ENCODE measurements at places on chromosomes 7 and 10. TPM values are rescaled to one million over a fixed set of nuclear protein-coding genes. Genes with fewer than 3 reads are reported as not detected.
A peak's percentile ranks its signal among the peaks of the same experiment; 100 is the strongest.

- DNase-seq = peak; percentile 54
These were observed 210.7 kb upstream of the GNAI1 start for GRCh38 chr7:79923953-79924352.

DNA sequence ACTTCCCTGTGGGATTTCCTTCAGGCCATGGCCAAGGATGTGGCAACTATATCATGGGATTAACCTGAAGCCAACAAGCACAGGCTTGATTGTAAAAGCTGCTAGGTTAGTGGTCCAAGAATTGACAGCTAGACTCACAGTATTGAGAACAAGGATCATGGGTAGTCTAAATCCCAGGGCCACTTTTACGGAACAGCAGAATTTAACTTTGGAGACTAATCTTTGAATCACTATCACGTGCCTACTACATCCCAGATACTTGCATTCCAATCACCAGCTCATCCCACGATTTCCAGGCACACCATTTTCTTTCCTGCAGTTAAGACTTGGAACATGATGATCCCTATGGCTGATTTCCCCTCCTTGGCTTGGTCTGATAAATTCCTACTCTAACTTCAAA is 65.6 kb upstream of the ADO start:
- DNase-seq = peak; percentile 93

DNA sequence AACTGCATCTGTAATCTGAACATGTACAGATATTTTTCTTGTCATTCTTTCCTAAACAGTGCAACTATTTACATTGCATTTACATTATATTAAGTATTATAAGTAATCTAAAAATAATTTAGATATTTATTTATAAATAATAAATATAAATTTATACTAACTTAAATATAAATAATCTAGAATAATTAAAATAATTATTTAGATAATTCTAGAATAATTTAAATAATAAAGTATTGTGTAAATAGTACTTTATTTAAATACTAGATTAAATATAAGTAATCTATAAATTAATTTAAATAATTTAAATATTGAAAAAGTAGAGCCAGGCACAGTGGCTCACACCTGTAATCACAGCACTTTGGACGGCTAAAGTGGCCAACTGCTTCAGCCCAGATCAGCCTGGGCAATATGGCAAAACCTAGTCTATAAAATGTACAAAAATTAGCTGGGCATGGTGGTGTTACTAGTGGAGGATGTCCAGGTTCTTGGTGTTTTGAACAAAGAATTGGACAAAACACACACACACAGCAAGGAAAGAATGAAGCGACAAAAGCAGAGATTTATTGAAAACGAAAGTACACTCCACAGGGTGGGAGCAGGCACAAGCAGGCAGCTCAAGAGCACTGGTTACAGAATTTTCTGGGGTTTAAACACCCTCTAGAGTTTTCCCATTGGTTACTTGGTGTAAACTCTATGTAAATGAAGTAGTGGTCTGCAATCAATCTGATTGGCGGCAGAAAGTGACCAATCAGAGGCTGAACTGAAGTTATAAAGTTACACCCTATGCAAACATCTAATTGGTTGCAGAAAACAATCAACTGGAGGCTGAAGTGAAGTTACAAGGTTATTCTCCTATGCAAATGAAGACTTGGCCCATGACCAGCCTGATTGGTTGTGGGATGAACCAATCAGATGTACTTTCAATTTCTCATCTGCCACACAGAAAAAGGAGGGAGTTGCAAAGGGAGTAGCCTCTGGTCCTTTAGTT is 100.2 kb upstream of the SP4 start:
- DNase-seq = no peak

TMEM229A gene
- total RNA-seq = not detected

GRCh38 chr7:74401137-74401859 is 52.4 kb upstream of the GTF2IRD1 start:
- DNase-seq = peak; percentile 78

GRCh38 chr7:106552645-106553445 is 108.1 kb downstream of the CCDC71L start:
- no peak for DNase-seq

DNA sequence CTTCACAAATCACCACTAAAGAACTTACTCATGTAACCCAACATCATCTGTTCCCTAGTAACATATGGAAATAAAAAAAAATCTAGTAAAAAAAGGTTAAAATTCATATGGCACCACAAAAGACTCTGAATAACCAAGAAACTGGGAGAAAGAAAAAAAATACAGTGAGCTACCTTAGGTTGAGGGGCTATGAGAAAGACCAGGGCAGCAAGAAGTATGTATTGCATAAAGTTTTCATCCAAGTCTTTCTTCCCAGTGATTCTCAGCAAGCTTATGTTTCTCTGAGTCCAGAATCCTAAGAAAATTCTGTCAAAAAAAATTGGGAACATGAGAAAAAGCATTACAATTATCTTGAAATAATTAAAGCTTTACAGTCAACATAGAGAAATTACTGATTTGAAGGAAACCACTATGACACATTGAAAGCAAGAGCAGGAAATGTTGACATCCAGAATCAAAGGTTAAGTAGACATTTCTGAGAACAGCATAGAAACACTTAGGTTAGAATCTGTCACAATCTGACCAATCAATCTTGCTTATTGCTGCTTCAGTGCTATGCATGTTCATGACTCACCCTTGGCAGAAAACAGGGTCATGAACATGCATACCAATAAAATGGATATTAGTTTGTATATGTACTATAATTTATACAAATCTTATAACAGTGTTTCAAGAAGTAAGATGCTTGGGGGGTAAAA is 494.0 kb upstream of the POT1 start:
- peak; percentile 72 for DNase-seq

DNA sequence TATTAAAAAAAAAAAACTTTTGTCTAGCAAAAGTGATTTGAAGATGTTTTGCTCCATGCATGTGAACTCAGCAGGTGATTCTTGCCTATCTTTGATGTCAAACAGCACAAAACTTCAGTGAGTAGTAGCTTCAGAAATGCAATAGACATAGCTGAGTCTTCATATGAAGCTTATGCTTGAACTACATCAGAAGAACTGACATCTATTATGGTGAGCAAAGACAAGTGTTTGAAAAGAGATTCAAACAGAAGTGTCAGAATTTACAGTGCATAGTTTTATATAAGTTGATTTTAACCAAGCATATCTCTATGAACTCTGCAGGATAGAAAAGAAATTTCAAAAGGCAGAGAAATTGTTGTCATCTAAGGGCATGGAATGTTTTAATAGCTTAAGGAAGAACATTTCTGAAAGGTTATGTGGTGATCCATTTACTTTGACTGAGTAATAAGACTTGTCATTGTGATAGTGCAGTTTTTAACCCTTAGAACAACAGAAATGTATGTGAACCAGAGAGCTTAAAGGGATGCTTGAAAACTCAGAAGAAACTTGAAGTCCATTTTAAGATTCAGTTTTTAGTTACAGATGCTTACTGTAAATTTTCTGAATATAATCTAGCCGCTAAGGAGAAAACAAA is 351.4 kb downstream of the MDFIC start:
- DNase-seq = no peak

DNA sequence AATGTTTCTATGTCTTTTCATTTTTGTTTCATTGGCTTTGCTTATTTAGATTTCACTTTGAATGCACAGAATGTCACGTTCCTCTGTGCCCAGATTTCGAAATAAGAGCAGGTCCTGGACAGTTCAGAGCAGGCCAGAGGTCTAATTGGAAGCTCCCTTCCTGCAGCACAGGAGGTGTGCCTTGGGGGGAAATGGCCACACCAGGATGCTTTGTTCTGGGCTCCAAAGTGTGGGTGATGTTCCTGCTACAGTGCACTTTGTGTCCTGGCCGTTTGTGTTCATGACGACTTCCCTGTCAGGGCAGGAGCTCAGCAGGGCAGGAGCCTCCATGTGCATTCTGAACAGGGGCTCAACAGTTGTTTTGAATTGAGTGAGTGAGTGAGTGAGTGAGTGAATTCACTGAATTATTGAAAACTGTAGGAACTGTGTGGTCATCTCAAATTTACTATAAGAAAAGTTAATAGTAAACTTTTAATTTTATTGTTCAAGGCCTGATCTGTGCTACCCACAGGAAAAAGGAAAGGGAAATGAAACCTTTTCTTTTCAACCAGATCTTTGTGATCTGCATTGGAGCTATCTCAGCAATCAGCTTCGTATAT is 109.5 kb upstream of the GJD4 start:
- DNase-seq = no peak

ODAD2 gene
- 3.4 TPM for total RNA-seq

- peak; percentile 56 for DNase-seq
These were observed 305.3 kb upstream of the NFE2L3 start for GRCh38 chr7:25846722-25847121.

AMPH gene
- total RNA-seq = not detected

DNA sequence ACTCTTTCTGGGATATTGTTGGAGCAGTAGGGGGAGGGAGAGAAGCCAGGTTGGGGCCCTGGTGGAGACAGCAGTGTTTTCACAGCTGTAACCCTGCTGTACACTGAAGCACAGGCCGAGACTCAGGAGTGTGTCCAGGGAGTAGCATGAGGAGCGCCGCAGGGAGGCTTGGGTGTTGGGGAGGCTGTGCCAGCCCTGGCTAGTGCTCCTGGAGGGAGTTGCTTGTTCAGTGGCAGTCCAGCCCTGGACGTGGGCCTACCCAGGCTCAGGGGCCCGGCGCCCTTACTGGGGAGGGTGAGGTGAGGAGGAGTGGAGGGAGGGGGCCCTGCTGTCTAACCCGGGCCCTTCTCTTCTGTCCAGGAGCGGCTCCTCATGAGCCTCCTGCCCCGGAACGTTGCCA is 35.9 kb downstream of the ADCY1 start:
- DNase-seq = no peak

DNA sequence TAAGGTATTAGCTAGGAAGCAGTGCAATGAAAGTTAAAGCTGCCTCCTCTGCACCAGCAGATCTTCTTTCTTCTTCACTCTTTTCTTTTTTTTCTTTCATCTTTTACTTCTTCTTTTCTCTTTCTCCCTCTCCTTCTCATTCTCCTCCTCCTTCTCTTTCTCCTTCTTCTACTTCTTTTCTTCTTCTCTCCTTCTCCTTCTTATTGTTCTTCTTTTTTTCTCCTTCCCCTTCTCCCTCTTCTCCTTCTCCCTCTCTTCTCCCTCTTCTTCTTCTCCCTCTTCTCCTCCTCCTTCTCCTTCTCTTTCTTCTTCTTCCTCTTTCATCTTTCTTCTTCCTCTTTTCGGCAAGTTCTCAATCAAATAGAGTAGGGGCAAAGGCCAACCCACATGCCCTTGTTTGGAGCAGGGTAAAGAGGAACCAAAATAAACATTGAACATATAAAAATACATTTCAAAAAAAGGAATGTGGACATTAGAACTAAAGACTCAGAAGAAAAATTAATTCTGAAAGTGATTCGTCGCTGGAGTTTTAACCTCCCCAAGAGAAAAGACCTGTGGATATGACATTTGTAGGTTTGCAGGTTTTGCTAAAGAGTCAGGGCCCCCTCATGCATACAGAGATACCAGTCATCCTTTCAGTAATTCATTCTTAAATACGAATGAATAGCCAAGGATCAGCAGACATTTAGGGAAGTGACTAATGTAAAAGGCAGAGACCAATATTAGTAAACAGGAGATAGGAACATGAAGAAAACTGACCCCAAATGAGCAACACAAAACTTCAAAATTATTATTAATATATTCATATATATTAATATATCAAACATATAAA is 93.0 kb upstream of the RSU1 start:
- DNase-seq = no peak

DNA sequence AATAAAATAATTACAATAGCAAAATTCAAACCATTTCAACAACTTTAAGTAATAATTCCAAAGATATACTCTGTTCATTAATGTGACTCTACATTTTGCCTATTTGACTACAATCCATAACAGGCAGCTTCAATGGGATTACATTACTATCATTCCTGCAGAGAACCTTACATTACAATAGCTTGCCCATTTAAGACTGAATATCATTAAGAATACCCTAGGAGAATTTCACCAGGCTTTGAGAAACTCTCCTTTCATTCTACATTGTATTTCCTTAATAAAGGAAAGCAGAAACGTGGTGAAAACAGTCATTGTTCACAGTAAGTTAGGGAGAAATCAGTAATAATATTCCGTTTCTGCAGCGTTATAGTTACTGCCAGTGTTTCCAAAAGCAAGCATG is 209.5 kb downstream of the GLI3 start:
- DNase-seq = no peak

DNA sequence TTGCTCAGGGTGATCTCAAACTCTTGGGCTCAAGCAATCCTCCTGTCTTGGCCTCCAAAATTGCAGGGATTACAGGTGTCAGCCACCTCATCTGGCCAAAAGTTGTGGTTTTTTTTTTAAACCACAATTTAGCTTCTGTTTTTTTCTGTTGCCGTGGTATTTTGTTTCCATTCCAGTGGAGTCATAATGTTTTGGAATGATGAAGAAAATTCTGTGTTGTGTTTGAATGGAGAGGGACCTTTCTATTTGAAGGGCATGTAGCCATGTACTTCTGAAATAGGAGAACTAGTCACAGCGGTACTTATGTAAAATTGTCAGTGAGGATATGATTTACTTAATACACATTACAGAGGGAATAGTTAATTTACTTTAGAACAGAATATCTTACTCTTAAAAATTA is 201.3 kb downstream of the ARL4A start:
- DNase-seq = no peak

- DNase-seq = no peak
These were observed 303.1 kb upstream of the IMMP2L start for GRCh38 chr7:111865430-111865829.

GRCh38 chr7:88344956-88345832 is 38.5 kb upstream of the STEAP4 start:
- DNase-seq = peak; percentile 54

- DNase-seq = peak; percentile 58
These were observed 66.4 kb downstream of the EXOC6 start for GRCh38 chr10:92914478-92915325.

ELOVL3 gene
- 0.40 TPM for total RNA-seq

DNA sequence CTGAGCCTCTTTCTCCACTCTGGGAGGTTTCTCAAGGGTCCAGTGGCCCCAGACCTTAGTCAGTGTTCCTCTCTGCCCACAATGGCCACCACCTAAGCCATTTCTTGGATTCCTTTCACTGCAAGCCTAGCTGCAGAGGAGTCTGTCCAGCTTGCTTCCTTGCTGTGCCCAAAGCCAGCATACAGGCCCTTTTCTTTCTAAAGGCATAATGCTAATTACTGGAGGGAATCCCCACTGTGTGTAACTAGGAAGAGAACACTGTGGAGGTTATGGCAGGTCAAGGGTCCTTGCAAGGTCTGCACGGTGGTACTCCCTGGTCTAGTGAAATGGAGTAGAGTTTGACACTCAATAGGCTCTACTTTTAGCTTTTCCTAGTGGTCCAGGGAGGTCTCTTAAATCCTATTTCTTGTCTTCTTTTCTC is 70.4 kb upstream of the CC2D2B start:
- no peak for DNase-seq

GRCh38 chr10:102004376-102004775 is 51.6 kb downstream of the ARMH3 start:
- DNase-seq = no peak
